ENCODE measurements at places on chromosomes 7 and 10. TPM values are rescaled to one million over a fixed set of nuclear protein-coding genes. Genes with fewer than 3 reads are reported as not detected.

MTG1 gene
- total RNA-seq = 38.1 TPM

CDK13 gene
- 20.7 TPM for total RNA-seq

ZNF239 gene
- 2.1 TPM for total RNA-seq

MKRN1 gene
- total RNA-seq = 61.2 TPM

FLNC gene
- total RNA-seq = 5.3 TPM

IFIT1B gene
- not detected for total RNA-seq

EXOSC1 gene
- total RNA-seq = 53.0 TPM

PODXL gene
- total RNA-seq = 62.1 TPM

LIPN gene
- not detected for total RNA-seq

CYP2C8 gene
- total RNA-seq = not detected

VWA2 gene
- not detected for total RNA-seq

PLXNA4 gene
- 1.7 TPM for total RNA-seq

PSPH gene
- 22.9 TPM for total RNA-seq

ZNF804B gene
- total RNA-seq = not detected

WNT8B gene
- total RNA-seq = not detected

Measured in A549 treated with RU486 at 1 μM for 4 hours (cell line).